ENCODE measurements at places on chromosomes 5 and 9.

- no peak for DNase-seq
Observed at GRCh38 chr5:73709536-73710129, 83.6 kb downstream of the ARHGEF28 start.

- no peak for DNase-seq
Observed at GRCh38 chr9:89418474-89418845, 79.5 kb downstream of the SEMA4D start.

DNA sequence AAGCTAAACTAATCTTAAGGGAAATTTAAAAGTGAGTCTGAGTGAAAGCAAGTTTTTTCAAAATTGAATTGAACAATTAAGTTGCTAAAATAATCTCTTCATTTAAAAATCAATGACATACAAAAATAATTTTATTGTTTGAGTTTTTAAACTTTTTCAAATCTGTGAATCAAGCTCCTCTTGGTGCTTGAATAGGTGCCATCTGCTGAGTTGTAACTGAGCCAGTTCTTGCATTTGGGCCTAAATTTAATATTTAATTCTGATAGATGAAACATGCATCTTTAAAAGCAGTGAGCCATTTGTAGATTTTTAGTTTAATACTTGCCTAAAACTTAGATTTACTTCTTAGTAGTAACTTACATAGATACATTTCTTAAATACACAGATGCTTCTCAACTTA lies 31.8 kb downstream of the SPATA31D1 start:
- no peak for DNase-seq

DNA sequence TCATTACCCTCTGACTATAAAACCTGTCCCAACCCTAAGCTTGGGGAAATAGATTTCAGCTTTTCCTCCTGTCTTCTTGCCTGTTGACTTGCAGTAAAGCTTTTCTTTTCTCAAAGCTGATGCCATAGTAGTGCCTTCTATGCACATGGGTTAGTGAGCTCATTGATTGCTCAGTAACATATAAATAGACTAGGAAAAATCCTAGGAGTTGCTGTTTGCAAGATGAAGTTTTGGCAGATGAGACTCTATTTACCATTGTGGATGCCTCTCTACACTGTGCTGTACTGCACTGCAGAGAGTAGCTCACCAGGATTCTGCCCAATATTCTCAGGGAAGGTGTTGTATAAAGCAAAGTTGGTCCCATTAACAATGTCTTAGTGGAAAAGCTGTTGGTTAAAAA lies 262.7 kb upstream of the CD180 start:
- DNase-seq, result no peak

DNA sequence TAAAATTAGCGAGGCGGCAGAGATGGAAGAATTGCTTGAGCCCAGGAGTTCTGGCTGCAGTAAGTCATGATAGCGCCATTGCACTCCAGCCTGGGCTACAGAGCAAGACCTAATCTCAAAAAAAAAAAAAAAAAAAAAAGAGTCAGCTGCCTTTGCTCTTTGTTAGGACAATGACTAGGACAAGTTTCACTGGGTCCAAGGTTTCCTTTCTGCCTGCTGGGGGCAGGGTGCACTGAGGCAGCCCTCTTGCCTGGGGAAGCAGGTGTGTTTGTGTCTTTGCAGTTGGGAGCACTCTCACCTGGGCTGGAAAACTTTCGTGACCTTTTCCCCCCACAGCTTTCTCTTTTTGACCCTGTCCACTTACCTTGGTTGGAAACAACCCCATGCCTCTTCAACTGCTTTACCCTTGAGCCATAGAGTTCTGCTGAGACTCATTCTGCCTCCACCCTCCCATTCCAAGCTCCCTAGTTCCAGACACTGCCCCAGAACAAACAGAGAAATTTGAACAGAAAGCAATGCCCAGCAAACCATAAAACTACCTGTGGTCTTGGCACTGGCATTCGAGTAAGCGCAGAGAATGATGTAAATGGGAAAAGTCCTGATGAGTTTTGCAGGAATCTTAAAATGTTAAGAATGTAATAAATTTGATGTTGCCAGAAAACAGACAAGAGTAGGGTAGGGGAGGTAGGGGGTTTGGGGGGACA lies 17.0 kb upstream of the MYO10 start:
- DNase-seq, result no peak

DNA sequence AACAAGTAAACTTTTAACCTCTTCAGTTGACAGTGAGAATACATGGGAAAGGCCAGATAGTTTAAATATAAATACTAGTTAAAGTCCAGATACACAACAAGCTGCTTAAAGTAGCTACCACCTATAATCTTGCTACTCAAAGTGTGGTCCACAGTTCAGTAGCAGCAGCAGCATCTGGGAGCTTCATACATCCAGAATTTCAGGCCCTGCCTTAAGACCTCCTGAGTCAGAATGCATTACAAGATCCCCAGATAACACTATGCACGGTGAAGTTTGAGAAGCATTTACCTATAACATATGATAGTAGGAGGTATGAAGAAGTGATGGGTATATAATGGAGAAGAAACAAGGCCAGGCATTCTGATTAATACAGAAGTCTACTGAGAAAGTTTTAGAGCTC lies 244.5 kb downstream of the EFNA5 start:
- no peak for DNase-seq

DNA sequence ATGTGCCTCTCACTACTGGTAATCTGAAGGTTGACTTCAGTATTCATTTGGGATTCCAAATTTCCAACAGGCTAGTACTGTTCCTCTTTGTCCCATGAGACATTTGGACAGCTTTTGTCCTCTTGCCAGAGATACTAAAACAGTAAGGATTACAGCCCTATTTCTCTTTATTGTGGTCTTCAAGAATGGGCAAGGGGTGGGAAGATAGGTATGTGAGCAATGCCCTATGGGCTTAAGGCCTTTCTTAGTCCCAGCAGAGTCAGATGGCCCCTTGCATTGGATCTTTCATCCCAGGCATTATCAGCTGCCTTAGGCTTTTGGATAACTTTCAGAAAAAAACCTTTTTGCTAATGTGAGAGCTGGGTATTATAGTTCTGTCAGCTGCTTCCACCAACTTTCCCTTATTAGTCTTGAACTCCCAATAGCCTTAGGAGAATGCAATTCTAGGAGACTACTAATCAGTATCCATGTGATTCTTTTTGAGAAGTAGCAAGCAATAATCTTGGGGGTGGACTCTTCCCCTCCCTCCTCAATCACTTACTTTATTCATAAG lies 361.1 kb upstream of the NUDT12 start:
- no peak for DNase-seq

- peak; percentile 66 for DNase-seq
Observed at GRCh38 chr5:54603372-54603771, 85.8 kb downstream of the SNX18 start.

GRCh38 chr9:37302277-37302676 lies 120.2 kb upstream of the GRHPR start:
- no peak for DNase-seq

DNA sequence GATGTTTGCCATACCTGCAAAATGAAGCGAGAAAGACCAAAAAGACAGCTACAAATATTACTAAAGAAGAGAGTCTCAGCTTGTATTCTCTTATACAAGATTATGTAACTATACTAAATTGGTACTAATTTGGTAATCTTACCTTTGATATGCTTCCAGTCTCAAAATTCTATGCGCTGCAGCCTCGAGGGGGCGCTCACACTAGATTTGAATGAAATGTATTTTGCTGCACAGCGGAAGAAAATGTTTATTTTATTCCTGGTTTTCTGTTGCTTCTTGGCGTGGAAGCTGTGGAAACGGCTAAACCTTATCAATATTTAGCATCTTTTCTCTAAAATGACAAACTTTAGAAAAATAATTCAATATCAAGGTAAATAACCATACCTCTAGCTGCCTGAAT lies 267.0 kb upstream of the NUDT12 start:
- DNase-seq, result no peak

DNA sequence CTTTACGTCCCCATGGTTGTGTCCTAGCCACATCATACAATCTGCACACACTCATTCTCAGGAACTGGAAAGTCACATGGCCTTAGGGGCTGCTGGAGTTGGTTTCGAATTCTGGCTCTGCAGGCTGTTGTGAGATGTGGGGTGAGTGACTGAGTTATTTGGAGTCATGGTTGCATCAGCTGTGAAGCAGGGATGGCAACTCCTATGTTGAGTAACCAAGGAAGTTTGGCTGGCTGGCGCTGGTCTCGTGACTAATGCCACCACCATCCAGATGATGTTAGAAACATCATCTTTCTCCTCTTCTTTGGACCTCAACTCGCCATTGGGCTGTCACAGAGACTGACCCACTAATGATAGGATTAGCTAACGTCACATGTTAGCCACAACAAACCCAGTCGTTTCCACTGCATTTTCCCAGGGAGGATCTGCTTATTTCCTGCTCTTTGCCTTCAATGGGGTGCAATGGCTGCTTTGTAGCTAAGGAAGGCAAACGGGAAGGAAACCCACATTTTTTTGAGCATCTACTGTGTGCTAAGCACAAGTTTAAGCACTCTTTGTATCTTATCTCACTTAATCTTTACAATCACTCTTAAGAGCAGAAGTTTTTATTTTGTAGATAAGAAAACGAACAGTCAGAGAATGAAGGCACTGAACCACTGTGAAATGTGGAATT lies 78.1 kb upstream of the UBTD2 start:
- no peak for DNase-seq

DNA sequence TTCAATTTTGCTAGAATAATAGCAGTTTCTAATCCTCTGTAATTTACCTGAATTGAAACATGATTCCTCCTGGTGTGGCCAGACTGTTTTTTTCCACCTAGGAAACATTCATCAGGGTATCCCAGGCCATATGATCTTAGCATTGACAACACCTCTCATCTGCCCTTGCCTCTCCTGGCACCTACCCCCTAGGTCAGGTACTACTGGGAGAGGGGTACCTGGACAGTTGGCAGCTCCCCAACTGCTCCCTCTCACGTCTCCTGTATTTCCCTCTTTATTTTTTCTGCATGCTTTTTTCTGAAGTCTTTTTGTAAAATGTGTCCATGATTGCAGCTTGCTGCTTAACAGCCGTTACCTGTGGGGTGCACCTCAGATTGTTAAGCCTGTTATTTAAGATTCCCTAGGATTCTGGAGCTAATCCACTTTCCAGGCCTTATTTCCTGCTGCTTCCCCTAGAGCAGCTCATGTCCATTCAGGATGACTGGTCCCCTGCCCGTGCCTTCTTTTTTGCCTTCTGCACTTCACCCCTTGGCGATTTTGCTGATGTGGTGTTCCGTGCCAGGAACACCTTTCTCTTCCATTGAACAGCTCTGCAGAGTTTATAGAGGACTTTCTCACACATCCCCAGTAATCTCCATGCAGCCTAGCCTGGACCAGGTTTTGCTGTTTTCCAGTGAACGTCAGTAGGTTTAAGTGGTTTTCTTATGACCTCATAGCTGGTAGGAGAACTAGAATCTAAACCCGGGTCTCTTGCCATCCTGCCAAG lies 33.6 kb downstream of the SNX30 start:
- peak; percentile 21 for DNase-seq

- no peak for DNase-seq
Observed at GRCh38 chr5:84791138-84791537, 406.5 kb upstream of the EDIL3 start.

GRCh38 chr5:107153283-107153682 lies 517.5 kb downstream of the EFNA5 start:
- DNase-seq, result no peak

GRCh38 chr9:131046581-131047202 lies 37.7 kb downstream of the LAMC3 start:
- peak; percentile 85 for DNase-seq
